ENCODE measurements at places on chromosomes 7 and 10.

DNA sequence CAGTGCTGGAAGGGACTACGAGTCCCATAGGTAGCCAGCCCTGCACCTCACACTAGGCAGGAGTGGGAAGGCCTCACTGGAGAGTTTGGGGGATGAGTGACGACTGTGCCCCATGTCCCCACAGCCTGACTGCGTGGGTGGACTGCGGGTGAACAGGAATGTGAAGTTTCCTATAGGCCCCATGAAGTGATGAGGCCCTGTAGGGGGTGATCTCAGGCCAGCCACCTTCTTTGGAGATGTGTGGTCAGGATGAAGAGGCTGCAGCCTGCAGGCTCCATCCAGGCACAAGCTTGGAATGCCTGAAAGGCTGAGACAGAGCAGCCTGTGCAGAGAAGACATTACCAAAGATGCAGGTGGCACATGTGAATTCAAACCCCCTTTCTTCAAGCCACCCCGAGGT lies 94.9 kb downstream of the CPXM2 start:
- DNase-seq: no peak

GRCh38 chr10:31581741-31582323 lies 262.8 kb downstream of the ZEB1 start:
- DNase-seq: no peak

- no peak for DNase-seq
These were observed 14.4 kb downstream of the POT1 start for GRCh38 chr7:124915242-124915641.

GRCh38 chr7:80466636-80467035 lies 45.2 kb downstream of the GNAT3 start:
- no peak for DNase-seq

- no peak for DNase-seq
These were observed 31.5 kb upstream of the SLIT1 start for GRCh38 chr10:97217299-97217698.

- DNase-seq: no peak
These were observed 20.5 kb upstream of the GPR26 start for GRCh38 chr10:123645615-123646014.

- DNase-seq: no peak
These were observed 72.3 kb upstream of the LEP start for GRCh38 chr7:128168667-128169210.

- no peak for DNase-seq
These were observed 51.2 kb upstream of the TMEM229A start for GRCh38 chr7:124084024-124084423.

DNA sequence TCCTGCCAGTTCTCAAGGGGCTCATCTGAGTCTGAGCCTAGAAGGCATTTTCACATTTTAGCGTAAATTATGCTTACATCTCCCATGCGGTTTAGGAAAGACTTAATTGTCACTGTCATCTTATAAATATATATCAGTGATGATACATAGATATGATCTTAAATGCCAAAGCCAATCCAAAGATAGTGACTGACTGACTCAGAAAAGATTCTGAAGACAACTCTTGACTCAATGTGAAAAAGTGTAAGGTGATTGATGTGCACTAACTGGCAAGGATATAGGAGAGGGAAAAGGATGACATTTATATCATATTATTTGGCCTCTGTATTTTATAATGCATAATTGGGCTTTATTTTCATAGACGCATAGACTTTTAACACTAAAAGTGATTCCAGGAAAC lies 84.9 kb upstream of the LRRN3 start:
- DNase-seq: no peak

- DNase-seq: no peak
These were observed 256.5 kb downstream of the FRMD4A start for GRCh38 chr10:14074062-14074884.

- no peak for DNase-seq
These were observed 91.6 kb downstream of the ETV1 start for GRCh38 chr7:13897819-13898218.

DNA sequence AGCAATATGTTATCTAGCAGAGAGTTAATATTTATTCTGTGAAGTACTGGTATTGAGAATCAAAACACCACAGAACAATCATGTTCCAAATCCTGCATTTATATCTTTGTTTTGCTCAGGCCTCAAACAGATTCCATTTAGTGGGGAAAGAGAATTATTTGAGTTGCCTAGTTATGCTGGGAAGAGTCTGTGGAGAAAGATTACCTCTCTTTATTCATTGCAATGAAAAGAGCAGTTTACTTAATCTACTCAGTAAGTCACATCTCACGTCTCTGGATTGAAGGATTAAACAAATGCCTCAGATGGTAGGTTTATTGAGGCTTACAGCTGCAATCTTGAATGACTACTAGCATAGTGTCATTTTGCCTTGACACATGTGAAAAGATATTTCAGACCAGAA lies 76.4 kb downstream of the RUNDC3B start:
- no peak for DNase-seq

GRCh38 chr10:37390926-37391325 lies 265.5 kb downstream of the ANKRD30A start:
- no peak for DNase-seq

- DNase-seq: no peak
These were observed 572.0 kb downstream of the PTPRN2 start for GRCh38 chr7:158015403-158016179.

DNA sequence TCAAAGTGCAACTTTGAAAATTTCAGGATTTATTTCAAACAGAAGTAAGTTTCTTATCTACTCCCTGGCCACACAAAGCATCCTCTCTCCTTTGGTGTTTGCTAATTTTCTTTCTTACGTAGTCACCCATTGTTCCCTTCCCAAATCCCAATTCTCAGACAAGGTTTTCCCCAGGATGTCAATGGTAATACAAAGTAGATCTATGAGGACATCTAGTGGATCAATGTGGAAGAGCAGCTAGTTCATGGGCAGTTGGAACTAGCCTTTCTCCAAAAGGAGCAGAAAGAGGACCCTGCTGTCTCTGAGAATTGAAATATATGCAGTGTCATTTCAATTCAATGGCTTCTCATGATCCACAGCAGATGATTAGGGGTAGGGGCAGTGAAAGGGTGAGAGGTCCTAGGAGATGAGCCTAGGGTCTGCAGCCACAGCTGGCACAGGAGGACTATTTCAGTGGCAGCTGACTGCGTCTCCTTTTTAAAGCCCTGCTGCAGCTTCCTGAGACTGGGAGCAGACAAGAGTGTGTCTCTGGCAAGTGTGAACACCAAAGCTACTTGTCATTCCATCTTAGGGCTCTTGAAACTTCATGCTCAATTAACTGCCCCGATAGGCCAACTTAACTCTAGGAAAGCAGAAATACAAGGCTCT lies 632.6 kb downstream of the KCNMA1 start:
- DNase-seq: no peak

GRCh38 chr7:134459981-134460380 lies 1.1 kb upstream of the AKR1B1 start:
- no peak for DNase-seq

- no peak for DNase-seq
These were observed 6.4 kb upstream of the TNRC18 start for GRCh38 chr7:5429857-5430611.

GRCh38 chr7:46461334-46461777 lies 540.3 kb upstream of the IGFBP3 start:
- DNase-seq: no peak

- DNase-seq: no peak
These were observed 47.6 kb downstream of the VOPP1 start for GRCh38 chr7:55524558-55525310.

DNA sequence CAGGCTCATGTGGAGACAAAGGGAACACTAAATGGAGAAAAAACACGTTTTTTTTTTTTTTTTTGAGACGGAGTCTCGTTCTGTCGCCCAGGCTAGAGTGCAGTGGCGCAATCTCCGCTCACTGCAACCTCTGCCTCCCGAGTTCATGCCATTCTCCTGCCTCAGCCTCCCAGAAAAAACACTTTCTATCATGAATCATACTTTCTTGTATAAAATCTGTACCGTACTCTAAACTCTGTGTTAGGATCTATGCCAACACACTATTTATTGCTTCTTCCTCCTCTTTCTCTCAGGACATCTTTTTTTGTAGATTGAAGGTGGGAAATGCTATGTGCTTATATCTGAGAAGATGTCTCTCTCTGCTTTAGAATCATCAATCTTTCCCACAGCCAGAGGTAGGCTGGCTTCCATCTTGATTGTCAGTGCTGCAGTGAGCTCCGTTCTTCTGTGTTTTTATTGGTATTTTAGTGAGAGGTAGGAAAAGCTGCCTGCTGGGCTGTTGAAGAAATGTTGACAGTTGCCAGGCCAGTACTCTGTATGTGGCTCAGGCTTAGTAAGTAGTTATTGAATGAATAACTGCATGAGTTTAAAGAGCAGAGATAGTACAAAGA lies 101.1 kb downstream of the GPR85 start:
- DNase-seq: no peak

GRCh38 chr7:47765373-47765979 lies 182.8 kb downstream of the PKD1L1 start:
- no peak for DNase-seq

DNA sequence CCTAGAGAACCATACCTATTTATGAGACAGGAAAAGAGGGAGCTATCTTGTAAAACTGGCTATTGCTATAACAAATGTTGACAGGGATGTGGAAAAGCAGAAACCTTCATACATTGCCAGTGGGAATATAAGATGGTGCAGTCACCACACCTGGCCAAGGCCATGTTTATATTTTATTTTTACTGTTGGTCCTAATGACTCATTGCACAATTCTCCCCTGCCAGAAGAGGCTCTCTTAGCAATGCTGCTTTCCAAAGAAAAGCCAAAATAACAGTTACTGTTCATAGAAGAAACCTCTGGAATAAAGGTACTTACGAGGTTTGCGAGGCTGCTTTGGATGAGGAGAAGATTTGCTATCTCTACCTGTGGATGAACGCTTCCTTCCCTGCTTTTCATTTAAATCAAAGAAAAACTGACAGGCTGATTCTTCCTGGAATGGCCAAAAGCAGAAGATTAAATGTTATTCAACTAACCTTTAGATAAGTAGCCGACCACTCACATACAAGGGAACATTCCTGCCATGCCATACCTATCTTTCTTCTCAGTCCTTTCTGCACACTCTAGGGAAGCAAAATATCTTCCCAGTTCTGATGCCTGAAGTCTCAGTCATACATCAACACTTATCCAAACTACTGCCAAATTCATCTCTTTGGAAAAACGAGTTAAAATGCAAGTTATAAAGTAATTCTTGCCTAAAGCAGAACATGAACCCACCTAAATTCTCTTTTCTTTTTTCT lies 16.3 kb upstream of the CHUK start:
- no peak for DNase-seq

- peak; percentile 25 for DNase-seq
These were observed at the start of gene ECHDC3 for GRCh38 chr10:11742009-11742778. Gene ECHDC3 (plus strand): TSS chr10:11742382. CDS start chr10:11742577, 195 bp downstream.

GRCh38 chr7:131826960-131827359 lies 270.5 kb upstream of the PODXL start:
- DNase-seq: no peak

DNA sequence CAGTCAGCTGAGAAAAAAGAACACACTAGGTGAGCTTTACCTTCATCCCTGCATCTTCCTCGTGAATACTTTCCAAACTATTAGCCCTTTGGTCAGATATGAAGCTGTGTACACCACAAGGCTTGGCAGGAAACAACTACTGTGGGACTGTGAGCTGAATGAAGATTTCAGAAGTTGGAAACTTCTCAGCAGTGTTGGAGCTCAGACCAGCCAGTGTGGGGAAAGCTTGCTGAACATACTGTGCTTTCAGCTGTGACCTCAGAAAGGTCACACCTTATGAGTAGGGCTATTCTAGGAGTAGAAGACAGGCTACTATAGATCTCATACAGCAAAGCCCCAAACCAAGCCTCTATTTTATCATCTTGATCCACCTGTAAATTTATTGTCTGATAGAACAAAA lies 123.6 kb downstream of the EXOC4 start:
- DNase-seq: no peak

DNA sequence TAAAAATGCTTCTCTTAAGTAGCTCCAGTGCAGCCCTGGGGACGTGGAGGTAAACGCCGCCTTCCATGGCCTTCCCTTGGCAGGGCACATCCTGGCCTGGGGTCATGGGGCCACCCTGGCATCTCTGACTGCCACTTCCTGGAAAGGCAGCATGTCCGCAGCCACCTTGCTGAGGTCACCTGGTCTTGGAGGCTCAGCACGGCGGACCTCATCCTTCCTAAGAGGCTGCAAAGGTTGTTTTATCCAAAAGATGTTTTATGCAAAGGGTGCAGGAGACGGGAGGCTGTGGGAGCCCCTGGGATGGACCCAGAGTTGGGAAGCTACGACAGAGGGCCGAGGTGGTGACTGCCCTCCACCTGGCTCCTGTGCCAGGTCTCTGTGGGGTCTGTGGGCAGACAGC lies 106.0 kb downstream of the TCERG1L start:
- no peak for DNase-seq

DNA sequence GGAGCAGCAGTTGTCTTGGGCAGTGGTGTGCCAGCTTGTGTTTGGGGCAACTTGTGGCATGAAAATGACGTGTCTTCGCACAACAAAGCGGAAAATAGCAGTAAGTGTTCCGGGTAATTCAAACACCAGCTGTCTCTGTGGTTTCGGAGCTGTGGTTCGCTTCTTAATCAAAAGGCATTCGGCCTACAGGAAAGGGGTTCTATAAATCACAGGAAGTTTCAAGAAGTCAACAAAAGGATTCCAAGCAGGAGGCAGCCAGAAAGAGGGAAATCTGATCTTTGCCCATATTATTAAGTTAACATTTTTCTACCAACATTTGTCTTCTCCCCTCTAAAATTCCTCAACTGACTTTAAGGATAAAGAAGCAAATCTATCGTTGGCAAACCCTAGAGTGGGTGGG lies 353.4 kb downstream of the FGFR2 start:
- DNase-seq: no peak

GRCh38 chr10:122495406-122496340 lies 34.3 kb downstream of the HTRA1 start:
- no peak for DNase-seq

DNA sequence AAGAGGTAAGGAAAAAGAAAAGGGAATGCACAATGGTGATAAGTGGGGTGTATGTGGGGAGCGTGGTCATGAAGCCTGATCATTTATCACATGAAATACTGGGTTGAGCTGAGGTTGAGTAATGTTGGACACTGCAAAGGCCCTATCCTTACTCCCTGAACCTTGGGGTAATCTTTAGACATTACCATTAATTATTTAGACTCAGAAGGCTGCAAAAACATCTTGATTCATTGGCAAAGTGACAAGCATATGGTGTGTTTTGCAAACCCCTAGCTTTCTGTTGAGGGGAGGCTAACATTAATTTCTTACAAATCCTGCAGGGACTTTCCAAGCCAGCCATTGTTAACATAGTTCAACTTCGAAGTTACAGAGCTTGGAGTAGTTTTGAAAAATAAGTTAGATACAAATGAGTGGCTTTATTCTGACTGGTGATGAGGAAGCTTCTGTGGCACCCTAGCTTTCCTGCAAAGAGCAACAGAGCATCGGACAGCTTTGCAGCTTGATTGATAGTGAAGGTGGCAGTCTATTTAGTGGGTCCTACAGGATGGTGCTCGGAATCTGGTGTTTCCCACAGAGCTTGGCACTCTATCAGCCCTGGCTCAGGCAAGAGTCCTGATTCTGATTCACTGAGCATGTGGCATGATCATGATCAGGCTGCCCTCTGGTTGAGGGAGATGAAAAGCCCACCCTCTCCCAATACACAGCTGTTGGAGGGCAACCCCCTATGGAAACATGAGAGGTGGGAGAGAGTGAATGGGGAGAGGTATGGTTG lies 153.7 kb upstream of the NPVF start:
- DNase-seq: no peak

Data from stimulated activated CD8-positive, alpha-beta memory T cell treated with anti-CD3 and anti-CD28 coated beads, Interleukin-4, amount 100 ng/mL, for 1 hour (primary cell).